Stimulated activated naive B cell treated with anti-CD40 and anti-IgM and Interleukin-4, amounts not matched to agents 10 μg/mL and 1 μg/mL and 100 μg/mL, for 72 hours (primary cell): ENCODE measurements at places on chromosomes 3 and 15.
A peak's percentile ranks its signal among the peaks of the same experiment; 100 is the strongest.

DNA sequence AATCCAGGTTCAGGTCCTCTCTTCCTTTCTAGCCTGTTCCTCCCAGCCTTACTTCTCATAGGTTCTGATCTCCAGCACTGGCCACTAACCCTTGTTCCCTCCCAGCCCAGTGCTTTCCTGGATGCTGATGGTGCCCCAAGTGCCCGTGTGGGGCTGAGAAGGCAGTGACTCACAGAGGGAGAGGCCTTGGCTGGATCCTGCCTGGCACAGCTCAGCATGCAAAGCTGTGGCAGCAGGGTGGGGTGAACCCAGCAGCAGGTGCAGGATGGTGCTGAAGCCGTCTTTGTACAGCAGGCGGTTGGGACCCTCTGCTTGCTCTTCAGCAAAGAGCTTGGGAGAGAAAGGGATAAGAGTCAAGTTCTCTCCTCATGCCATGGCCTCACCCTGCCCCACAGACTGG lies 7.6 kb downstream of the LPCAT4 start:
- no peak for DNase-seq

DNA sequence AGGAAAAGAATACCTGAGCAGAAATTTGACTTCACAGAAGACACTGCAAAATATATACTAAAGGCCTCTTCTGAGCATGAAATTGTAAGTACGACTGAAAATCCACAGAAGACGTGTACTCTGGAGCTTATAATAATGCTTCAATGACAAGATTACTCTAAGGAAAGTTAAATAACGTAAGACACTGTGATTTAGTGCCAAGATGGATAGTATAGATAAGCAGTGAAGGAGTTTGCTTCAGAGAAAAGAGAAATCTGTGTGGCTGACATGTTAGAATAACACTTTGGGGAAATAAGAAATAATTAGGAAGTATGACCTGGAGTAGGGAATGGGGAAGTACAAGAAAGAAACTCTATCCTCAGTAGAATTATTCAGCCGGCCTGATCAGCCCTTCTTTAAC lies 28.9 kb downstream of the ALDH1A2 start:
- no peak for DNase-seq

DNA sequence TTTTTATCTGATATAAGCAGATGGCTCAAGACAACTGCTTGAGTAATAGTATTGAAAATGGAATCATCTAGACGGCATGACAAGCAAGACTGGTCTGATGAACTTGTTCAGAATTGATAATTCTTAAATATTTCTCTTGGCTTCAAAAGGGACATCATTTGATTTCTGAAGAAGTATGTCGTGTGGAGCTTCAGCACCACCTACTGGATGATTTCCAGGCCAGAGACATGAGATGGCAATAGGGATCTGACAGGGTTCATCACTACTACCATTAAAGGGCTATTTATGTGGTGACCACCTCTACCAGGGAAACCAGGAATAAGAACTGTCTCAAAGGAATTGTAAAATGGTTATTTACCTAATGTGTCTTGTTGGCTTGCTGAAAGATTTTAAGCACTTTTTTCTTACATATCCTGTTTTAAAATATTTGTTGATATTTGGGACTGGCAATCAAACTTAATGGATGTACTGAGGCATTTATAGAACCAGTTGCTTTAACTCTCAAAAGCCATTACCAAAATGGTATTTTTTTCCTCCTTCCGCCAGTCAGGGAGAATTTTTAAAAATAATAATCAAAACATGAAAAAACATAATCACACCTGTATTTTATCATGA lies 99.5 kb upstream of the FAM98B start:
- peak; percentile 42 for DNase-seq

GRCh38 chr15:29822100-29822683 lies at the start of gene TJP1:
TJP1 (minus strand) TSS chr15:29822468; CDS start chr15:29822028, 440 bp downstream.
- no peak for DNase-seq

DNA sequence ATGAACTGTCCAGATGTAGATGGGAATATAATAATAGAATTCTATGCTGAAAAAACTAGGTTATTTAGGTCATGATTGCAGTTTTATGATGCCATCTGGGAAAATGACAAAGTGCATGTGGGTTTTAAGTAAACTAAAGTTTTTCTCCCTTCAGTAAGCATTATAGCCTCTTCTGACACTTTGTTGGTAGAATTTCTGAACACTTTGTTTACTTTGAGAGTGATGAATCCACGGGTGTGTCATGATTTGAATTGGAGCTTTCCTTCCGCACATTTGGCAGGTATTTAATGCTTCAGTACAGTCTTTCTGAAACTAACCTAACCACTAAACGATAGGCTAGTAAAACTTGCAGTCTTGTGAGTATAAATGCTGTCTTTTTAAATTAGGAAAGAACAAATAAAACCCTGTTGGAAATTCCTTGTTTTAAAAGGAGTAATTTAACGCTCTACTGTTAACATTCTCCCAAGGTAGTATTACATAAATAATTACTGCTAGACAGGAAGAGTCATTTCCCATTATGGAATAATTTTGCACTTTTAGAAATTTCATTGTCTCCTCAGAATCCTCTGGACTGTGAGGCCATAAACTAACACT lies 7.0 kb downstream of the FILIP1L start:
- DNase-seq, result no peak

DNA sequence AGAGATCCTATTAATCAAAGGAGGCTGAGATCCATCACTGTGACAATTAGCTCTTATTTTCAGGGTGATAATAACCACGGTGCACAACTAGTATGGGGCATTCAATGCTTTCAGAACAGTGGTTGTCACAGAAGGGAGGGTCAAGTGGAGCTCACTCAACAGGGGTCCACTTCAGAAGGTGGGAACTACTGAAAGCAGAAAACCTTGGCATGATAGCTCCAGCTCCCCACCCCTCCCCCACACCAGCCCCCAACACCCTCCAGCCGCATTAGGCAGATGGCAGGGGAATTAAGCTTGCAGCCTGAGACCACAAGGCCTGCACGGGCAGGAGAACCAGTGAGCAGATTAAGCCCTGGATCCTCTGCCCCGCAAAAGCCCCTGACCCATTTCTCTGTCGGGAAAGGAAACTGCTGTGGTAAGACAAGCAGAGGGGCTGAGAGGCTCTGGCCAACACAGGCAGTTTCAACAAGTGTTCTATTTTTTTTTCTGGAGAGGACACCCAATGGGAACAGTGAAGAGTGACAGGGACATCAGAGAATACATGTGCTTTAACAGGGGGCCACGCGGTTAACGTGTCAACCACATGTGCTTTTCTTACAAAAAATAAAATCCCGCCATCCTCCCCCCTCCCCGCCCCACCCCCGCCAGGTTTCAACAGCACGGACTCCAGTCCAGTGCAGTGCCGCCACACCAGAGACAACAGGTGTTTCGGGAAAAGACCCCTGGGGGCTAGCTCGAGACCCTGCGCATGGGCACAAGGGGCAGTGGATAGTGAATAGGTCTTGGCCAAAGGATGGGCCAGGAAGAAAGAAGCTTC lies 997 bp downstream of the FYCO1 start:
- no peak for DNase-seq

DNA sequence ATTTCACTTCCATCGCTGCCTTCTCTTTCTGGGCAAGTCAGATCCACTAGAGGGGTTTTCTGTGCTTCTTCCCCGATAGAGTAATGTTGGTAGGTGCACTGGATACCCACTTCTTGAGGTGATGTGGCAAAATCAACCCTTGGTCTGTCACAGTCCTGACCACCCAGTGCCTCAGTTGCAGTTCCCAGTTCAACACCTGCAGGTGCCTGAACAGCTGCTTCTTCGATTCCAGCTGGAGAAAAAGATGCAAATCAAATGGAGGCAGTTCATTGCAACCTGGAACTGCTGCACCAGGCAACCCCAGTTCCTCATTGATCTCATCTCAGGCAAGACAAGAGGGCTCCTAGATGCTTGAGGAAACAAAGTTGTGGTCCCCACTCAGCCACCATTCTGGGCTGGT lies 186.6 kb downstream of the UBE2E2 start:
- DNase-seq, result no peak

DNA sequence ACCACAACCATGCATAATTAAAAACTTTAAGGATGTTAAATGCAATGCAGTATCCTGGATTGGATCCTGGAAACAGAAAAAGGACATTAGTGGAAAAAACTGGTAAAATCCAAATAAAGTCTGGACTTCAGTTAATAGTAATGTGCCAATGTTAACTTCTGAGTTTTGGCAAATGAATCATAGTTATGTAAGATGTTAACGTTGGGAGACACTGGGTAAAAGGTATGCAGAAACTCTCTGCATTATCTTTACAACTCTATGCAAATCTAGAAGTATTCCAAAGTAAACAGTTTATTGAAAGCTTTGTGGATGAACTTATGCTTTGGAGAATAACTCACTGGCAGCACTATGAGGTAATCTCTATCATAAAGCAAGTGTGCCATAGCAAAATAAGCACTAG lies 357.4 kb downstream of the RORA start:
- DNase-seq, result no peak

GRCh38 chr3:123161167-123161566 lies 40.6 kb upstream of the SEC22A start:
- no peak for DNase-seq

GRCh38 chr3:125151442-125151817 lies 61.1 kb downstream of the SLC12A8 start:
- no peak for DNase-seq

DNA sequence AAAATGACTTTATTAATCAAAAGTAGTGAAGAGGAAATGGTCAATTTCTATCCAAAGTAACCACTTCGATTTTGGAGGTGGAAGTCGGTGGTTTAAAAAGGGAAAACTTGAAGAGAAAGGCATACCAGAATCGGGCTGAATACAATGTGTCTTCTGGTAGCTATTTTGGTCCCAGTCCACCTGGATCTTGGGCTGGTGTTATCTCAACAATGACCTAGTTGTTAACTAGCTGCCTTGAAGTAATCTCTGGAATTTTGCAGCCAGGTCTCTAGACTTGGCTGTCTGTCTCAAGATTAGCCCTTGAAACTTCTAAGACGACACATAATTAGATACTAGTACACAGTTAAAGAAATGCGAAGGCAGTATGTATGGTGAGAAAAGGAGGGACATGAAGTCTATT lies 409.8 kb downstream of the GRM7 start:
- no peak for DNase-seq

DNA sequence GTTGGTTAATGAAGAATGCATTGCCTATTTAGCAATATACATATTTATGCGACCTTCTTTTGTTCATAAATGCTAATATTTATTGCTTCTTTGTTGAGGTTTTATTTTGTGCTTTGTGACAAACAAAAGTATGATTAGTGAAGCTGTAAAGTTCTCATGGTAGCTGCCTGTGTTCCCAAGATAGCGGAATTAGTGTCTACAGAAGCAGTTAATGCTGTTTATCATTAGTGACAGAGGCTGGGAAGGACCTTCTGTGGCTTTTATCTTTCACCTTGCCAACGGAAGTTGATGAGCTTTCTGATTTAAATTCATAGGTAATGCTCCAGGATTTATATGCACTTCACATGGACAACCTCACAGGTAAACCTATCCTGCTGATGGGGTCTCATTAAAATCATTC lies 418.3 kb downstream of the CADM2 start:
- DNase-seq, result no peak

DNA sequence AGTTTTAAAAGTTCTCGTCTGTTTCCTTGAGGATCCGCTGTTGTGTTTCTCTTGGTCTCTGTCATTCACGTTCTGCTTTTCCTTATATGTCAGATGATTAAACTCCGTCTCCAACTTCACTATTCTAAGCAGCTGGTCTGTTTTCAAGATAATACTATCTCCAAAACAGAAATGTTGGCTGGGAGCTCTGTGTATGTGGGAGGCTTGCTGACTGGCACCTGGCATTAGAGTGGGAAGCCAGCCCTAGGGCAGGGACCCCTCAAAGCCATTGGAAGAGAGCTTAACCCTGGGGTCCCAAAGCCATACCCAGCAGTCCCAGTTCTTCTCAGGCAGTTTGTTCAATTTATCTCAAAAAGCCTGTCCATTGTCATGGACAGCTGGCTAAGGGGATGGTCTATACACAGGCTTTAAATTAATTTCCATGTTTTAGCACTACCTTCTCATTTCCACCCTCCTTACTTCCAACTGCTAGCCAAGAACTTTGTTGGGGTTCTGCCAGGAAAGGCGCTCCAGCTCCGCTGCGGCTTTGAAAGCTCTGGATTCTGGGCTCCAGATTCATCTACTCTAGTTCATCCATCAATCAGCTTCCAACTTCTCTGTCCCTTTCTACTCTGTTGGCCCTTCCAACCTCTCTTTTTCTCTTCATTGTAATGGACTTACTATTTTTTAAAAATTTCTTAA lies 9.2 kb downstream of the BTBD1 start:
- DNase-seq, result no peak

DNA sequence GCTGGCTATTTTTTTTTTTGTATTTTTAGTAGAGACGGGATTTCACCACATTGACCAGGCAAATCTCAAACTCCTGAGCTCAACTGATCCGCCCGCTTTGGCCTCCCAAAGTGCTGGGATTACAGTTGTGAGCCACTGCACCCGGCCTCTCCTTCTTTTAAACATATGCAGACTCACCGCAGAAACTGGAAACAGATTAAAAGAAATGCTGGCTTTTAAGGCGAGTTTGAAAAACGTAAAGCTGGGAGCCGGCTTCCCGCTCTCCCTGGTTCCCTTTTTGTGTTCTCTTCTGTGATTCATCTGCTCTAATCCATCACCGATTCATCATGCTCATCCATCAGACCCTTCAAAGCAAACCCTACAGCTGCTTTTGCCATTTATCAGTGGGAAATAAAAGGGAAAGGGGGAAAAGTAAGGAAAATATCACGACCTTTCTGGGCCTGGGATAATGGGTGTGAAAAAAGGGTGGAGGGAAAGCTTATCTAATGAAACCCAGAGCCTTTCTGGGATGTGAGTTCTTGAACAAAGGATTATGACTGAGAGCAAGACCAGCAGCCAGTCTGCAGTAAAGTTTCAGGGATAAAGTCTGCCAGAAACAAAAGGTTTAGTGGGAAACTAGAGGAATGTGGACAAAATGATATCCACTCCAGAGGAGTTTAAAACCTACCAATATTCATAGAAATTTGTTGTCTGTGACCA lies 92.3 kb upstream of the LRIG1 start:
- DNase-seq, result no peak

DNA sequence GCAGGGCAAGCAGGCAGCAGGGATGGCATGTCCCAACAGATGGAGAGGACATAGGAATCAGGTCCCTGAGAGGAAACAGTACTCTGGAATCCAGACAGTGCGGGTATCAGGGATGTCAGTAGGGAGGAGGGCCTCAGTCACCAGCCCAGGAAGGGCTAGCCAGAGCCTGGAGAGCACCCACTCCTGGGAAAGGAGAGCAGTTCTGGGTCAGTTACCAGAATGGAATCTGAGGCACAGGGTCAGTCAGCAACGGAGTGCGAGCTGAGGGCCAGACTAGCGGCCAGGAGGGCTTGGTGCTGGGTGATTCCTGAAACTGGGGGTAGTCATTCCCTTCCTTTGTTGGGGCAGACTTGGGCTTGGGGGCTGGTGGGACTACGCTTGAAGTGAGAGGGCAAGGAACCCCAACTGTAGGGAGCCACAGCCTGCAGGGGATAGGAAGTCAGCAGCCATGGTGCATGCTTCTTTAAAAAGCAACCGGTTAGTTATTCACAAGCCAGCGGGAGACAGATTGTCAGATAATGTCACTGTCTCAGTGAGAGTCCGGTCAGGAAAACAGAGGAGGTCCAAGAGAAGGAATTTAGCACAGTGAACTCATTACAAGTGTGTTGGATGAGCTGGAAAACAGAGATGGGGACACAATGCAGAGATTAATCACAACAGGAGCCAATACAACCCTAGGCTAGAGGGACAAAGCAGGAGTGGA lies 27.9 kb downstream of the PLA1A start:
- no peak for DNase-seq

GRCh38 chr15:20346082-20346805 lies 195.4 kb downstream of the GOLGA6L6 start:
- no peak for DNase-seq
